H9 (cell line): ENCODE measurements at places on chromosomes 16 and 17. TPM values are rescaled to one million over a fixed set of nuclear protein-coding genes. Genes with fewer than 3 reads are reported as not detected.

ESRP2 gene
- 59.3 and 59.5 TPM in 2 replicates for total RNA-seq

DNA sequence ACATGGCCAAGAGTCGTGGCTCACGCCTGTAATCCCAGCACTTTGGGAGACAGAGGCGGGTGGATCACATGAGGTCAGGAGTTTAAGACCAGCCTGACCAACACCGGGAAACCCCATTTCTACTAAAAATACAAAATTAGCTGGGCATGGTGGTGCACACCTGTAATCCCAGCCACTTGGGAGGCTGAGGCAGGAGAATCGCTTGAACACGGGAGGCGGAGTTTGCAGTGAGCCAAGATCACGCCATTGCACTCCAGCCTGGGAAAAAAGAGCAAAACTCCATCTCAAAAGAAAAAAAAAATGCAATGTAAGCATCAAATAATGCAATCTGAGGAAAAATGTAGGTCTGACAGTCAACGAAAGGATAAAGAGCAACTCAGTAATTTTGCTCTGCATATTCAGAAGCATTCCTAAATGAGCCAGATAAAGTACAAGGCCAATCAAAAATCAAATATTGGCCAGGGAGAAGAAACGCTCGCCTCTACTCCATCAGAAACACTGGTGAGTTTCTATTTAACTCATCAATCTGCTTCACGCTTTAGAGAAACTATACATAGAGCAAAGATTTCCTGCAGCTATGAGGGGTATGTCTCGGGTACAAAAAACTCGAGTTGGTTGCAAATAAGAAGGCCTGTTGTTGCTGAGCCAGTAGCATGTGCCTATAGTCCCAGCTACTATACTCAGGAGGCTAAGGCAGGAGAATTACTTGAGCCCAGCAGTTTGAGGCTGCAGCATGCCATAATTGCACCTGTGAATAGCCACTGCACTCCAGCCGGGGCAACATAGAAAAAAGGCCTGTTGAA lies 3.7 kb downstream of the TXNDC11 start:
- H3K36me3 ChIP-seq = peaks cover 2% of the 10 kb centered on the region; the same call in 2 of the 3 replicates
- no peaks in the 10 kb centered on the region for H3K27me3 ChIP-seq
- no peak overlapping the region for H3K27ac ChIP-seq
- H3K4me1 ChIP-seq = no peaks in the 10 kb centered on the region

DHRS7C gene
- total RNA-seq = not detected in 2 replicates

- no peak for DNase-seq
- peaks cover 2% of the 10 kb centered on the region; the same call in 1 of the 2 replicates for H3K36me3 ChIP-seq
- H3K27me3 ChIP-seq = no peaks in the 10 kb centered on the region
Observed at GRCh38 chr17:17626840-17627239, 35.3 kb upstream of the PEMT start.

ZPBP2 gene
- total RNA-seq = not detected in 2 replicates

NPIPA3 gene
- total RNA-seq = 1.1 and 1.3 TPM in 2 replicates

GRCh38 chr16:12837756-12838155 lies 34.1 kb upstream of the CPPED1 start:
- H3K4me1 ChIP-seq = no peaks in the 10 kb centered on the region
- no peak overlapping the region for H3K4me3 ChIP-seq
- peaks cover 6% of the 10 kb centered on the region for H3K36me3 ChIP-seq
- H3K27me3 ChIP-seq = no peaks in the 10 kb centered on the region

DNA sequence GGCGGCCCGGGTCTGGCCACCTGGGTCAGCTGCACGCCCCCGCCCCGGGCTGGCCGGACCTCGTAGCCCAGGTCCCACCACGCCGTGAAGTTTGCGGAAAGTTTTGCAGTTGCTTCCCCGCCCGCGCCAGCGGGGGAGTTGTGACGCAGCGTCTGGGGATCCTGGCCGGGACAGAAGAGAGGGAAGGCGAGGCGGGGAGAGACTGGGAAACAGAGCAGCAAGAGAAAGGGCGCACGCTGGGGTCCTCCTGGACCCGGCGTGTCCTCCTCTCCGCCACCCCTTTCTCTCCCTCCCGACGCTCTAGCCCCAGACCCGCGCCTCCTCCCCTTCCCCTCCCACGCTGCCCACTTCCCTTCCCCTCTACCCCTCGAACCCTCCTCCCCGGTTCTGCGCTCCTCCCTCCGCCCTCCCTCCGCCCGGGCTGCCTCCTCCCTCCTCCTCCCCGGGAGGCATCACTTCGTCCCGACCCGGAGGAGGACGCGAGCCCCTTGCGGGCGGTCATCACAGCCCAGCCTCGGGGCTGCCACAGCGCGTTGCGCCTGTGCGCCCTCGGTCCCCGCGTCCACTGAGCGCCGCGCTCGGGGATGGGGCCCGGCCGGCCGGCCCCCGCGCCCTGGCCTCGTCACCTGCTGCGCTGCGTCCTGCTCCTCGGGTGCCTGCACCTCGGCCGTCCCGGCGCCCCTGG lies at the start of gene MRC2:
TSS of gene MRC2 (plus strand) at position 452 of the 685 bp plus-strand sequence. CDS start at position 585, 133 bp downstream.
- DNase-seq = peak; percentile 82
- H3K36me3 ChIP-seq = no peaks in the 10 kb centered on the region; the same call in 1 of the 3 replicates
- peak within 1 kb of the TSS; percentile 80 for H3K4me3 ChIP-seq
- H3K27me3 ChIP-seq = no peaks in the 10 kb centered on the region
- H3K4me1 ChIP-seq = peaks cover 9% of the 10 kb centered on the region; the same call in 1 of the 2 replicates

DNA sequence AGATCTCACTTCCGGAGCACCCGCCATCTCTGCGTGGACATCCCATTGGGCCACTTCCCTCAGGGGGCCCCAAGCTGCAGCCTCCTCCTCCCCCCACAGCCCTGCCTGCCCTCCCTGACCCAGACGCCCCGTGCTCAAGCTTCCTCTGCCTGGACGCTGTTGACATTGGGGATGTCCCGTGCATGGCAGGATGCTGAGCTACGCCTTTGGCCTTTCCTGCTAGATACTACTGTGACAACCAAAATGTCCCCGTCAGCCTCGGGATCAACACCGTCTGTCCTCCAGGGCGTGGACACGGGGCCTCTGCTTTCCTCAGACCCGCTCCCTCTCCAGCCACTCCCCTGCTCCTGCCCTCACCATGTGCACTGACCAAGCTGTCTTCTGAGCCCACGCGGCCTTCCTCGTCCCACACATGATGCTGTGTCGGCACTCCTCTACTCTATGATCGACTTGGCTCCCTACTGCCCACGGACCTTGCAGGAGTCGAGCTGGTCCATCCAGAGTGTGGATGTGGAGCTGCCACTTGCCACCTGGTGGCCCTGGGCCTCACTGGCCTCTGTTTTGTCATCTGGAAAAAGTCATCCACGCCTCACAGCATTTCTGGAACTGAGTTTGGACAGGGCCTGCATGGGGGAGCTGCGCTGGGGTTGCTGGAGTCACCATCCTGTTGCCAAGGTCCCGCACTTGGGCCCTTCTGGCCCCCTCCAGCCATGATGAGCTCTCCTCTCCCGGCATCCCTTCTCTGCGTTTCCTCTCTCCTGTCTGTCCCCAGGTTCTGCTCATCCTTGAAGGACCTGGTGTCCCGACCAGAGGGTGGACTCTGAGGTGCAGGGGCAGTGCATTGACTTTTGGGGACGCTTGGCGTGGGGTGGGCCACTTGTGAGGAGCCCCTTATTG lies 221.7 kb upstream of the CIBAR2 start:
- H3K4me1 ChIP-seq = peaks cover 4% of the 10 kb centered on the region
- H3K36me3 ChIP-seq = no peaks in the 10 kb centered on the region
- H3K4me3 ChIP-seq = no peak overlapping the region; the same call in 1 of the 2 replicates
- no peak for DNase-seq

GRCh38 chr16:48081656-48082055 lies 74.1 kb downstream of the ABCC12 start:
- H3K27ac ChIP-seq = no peak overlapping the region

DNA sequence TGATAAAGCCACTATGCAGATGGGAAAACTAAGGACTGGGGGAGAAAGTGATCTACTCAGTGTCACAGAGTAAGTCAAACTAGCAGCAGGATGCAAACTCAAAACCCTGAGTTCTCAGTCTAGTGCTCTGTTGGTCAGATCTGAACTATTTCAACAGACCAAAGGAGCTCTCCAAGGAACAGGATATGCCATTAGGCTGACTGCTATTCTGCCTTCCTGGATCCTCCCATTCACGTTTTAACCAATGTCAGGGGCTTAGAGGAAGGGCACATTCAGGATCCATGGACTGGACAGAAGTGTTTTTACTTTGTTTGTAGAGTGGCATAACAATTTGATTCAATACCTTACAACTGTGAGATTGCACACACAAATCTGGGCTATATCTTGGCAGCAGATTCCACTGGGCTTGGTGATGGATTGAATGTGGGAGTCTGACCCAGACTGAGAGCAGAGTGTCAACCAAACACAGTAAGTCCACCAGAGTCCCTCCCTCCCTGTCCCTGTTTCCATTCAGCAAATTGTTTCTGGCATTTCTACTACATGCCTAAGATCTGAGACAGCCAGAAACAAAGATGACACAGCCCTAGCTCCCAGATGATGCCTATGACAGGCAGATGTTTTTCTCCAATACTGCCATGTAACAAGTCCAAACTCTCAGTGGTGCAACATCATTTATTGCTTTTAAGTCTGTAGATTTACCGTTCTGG lies 337.8 kb upstream of the CDH5 start:
- no peak for DNase-seq
- H3K27ac ChIP-seq = no peak overlapping the region
- H3K27me3 ChIP-seq = no peaks in the 10 kb centered on the region
- H3K4me3 ChIP-seq = no peak overlapping the region

CDH5 gene
- 0.20 TPM in 1 of 2 replicates, not detected in the other for total RNA-seq

DOK4 gene
- 13.1 and 13.2 TPM in 2 replicates for total RNA-seq

- DNase-seq = no peak
- H3K27me3 ChIP-seq = no peaks in the 10 kb centered on the region
- H3K4me3 ChIP-seq = no peak overlapping the region
- no peaks in the 10 kb centered on the region; the same call in 1 of the 2 replicates for H3K4me1 ChIP-seq
Observed at GRCh38 chr17:11369575-11369974, 128.6 kb downstream of the SHISA6 start.

- H3K27ac ChIP-seq = no peak overlapping the region
- H3K27me3 ChIP-seq = no peaks in the 10 kb centered on the region
- H3K36me3 ChIP-seq = peaks cover 27% of the 10 kb centered on the region
Observed at GRCh38 chr16:84463221-84463620, 41.2 kb downstream of the MEAK7 start.

DNA sequence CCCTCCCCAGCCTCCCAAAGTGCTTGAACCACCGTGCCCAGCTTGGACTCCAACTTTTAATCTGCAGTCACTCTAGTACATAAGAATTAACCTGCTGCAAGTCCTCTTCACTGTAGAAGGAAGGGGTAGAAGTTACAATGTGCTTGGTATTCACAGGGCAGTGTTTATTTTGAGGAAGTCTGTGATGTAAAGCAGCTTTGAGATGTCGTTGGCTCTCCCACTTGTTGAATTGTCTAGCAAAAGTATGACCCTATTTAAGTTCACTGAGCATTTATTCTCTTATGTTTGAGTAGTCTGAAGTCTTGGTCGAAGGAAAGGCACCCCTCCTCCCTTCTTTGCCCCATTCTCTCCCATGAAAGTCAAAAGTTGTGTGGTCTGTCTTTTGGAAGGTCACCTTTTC lies 28.2 kb downstream of the SF3B3 start:
- no peak for DNase-seq
- H3K27me3 ChIP-seq = no peaks in the 10 kb centered on the region
- H3K27ac ChIP-seq = no peak overlapping the region
- no peaks in the 10 kb centered on the region for H3K4me1 ChIP-seq
- H3K4me3 ChIP-seq = no peak overlapping the region

PRAC1 gene
- not detected in 2 replicates for total RNA-seq

DNA sequence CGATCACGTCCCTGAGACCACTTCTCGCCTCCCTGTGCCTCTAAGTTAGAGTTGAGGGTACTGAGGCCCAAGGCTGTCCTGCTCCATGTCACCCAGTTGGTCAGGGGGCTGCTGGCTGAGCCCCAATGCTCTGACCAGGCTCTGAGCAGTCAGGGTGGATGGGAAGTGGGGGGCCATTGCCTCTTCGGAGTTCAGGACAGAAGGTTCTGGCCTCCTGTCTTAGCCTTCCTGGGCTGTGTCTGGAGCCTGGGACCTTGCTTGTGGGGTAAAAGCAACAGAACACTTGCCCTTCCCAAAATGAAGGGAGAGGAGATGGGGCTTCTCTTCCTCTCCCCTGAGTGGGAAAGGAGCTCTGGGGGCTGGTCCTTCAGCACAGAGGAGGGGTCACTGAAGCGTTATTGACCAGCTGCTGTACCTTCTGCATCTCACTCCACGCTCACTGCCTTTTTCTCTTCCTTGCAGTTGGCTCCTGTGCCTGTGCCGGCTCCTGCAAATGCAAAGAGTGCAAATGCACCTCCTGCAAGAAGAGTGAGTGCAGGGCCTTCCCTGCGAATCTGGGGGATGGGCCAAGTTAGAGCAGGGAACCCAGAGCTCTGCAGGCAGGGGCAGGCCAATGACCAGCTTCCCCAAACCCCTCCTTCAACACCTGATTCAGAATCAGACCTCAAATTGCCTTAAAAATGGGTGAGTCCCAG lies 580 bp downstream of the MT1X start:
- DNase-seq = no peak
- peaks cover 13% of the 10 kb centered on the region for H3K36me3 ChIP-seq
- H3K27ac ChIP-seq = no peak overlapping the region
- peak overlapping the region; percentile 83 for H3K4me3 ChIP-seq
- no peaks in the 10 kb centered on the region for H3K27me3 ChIP-seq
- H3K4me1 ChIP-seq = no peaks in the 10 kb centered on the region

SLC7A5 gene
- total RNA-seq = 217 TPM in 2 replicates
